Tibial nerve (tissue), 4 donors: ENCODE measurements at places on chromosomes 1 and 21.

- no peak for DNase-seq
These were observed at the start of gene SFN for GRCh38 chr1:26862781-26863684. Gene SFN (plus strand): TSS chr1:26863149. CDS start chr1:26863213, 64 bp downstream.

DNA sequence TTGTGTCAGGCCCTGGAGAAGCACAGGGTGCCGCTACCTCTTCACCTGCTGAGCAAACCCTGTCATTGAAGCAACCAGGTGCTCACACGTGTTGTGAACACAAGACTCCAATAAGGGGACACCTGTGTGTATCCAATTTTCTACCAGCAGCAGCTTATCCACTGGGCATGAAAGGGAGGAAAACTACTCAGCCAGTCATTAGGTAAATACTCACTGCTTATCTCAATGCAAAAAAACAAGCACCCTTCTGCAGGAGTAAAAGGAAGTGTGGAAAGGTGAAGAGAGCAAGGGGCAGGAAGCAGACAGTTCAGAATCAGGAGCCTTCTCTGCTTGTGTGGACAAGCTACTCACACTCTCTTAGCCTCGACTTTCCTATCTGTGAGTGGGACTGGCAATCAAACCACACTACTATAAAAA, 148.9 kb downstream of the ETS2 start:
- no peak for DNase-seq

DNA sequence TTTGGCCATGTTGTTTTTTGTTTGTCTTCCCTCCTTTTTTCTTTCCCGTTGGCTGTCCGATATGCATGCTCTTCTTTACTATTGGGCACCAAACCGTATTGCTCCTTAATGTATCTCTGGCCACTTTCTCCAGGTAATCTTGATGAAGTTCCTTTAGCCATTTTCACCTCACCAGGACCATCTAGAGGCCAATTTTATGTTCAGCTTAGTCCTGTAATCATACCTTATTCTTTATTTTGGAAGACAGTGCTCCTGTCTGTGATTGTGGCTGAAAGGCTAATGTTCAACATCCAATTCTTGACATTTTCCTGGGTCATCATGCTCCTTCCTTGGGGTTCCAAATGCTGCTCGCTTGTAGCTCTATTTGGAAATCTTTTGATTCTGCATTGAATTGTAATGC, 169.5 kb downstream of the S1PR1 start:
- no peak for DNase-seq

DNA sequence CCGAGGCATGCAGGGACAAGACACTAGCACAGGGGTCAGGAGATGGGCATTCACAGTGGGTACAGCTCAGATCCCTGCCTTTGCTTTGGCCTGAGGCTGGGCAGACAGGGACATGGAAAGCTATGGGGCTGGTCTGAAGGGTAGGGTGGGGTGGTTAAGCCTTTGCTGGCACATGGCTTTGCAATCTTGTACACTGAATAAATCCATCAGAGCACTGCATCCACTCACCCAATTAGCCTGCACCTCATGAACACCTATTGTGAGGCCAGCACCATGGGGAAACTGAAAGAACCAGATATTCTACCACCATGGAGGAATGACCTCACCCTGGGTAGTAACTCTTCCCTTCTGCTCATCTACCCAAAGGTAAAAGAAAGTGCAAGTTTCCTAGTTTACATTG, 199.6 kb upstream of the LMO4 start:
- DNase-seq = no peak

DNA sequence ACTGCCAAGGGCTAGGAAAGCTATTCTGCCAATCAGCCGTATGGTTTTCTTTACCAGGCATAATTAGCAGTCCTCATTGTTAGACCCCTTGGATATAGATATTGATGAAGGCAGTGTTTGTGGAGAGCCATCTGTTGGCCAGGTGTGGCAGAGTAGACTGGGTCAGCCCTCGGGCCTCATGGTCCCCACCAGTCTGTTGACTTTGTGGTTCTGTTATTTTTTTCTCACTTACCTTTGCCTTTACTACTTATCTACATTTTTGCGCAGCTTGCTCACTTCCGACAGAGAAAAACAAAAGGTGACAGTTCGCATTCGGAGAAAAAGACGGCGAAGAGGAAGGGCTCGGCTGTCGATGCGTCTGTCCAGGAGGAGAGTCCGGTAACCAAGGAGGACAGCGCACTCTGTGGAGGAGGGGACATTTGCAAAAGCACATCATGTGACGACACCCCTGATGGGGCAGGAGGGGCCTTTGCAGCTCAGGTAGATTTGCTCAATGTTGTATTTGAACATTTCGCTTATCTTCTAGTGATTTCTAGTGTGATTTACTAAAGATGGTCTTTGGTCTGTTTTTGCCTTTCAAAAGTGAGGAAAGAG, 2.3 kb downstream of the PCNT start:
- no peak for DNase-seq

DNA sequence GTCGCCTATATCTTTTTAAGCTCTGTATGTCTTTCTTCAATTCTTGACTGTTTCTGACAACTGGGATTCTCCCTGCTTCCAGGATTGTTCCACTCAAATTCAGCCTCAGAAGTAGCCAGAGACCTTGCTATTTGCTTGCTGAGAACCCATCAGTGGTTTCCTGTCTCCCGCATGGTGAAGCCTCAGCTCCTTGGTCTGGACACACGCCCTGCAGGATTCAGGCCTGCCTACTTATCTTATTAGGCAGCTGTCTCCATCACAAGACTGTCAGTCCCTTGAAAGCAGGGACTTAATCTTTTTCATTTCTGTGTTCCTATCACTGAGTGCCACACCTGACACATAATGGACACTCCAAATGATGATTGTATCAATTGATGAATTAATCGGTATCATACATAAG, 175.3 kb downstream of the PLPP3 start:
- DNase-seq = no peak

- DNase-seq = no peak
These were observed 240.5 kb downstream of the TGFB2 start for GRCh38 chr1:218585511-218586184.

DNA sequence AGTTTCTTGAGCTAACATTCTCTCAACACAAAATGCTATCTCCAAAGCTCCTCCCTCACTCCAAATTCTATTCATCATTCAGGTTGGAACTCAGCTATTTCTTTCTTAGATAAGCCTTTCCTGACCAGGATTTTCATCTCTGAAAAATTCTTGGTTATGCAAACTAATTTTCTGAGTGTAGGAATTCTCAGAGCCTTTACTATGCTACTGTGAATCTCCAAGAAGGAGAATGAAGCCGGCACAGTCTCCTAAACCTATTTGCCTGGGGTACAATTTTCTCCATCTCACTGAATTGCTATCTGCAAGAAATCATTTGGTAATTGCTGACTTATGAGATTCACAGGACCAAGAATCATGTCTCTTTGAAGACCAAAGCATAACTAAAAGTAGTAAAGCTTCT, 325.9 kb upstream of the ESRRG start:
- DNase-seq = no peak

DNA sequence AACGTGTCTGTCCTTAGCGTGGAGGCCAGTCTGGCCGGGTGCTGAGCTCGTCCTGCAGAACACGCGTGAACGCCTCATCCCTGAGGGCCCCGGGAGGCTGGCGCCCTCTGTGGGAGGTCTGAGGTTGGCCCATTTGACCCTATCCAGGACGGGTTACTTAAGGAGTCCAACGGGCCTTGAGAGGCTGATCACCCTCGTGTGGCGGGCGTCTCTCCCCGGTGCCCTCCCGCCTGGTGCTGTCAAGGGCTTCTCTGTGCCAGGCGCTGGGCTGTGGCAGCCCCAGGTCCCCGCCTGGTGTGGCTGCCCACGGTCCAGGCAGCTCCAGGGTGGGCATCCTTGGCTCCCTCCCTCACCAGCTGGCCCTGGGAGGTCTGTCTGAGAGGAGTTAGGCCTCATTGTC, 9.7 kb downstream of the SKI start:
- DNase-seq = no peak

DNA sequence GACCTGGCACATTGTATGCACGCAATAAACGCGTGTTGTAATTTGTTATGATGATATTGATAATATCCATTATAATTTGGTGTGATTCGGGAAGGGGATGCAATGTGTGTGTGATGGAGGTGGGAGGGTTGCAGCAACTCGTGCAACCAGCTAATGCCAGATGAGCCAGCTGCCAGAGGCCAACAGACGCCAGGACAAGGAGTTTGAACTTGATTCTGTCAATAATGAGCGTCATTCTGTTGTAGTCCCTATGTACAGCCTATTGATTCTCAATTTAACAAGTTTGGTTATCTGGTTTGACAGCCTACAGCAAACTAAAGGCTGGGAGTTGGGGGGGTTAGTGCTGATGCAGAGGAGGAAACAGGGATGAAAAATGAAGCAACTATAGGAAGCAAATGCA, 35.5 kb downstream of the TIAM1 start:
- no peak for DNase-seq

GRCh38 chr1:209094384-209094783, 489.1 kb upstream of the CAMK1G start:
- DNase-seq = no peak

GRCh38 chr1:179151908-179152682, 70.2 kb downstream of the TOR3A start:
- DNase-seq = no peak

GRCh38 chr1:181061891-181062835, 26.3 kb upstream of the IER5 start:
- DNase-seq = peak; percentile 8

DNA sequence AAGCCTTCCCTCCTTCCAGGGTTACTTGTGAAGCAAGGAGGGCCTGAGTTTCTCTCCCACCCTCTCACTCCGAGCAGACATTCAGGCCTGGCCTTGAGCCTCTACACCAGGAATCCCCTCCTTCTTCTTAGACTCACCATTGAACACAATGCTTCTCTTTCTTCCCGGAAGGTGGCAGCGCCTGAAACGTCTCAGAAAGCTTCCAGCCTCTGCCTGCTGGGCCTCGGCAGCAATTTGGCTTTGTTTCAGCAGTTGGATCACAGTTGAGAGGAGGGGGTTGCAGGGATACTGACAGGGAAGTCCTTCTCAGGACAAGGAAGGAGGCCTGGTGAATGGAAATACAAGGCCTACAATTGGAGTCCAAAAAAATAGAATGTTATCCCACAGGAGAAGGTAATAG, 6.3 kb downstream of the CLDN8 start:
- DNase-seq = no peak

- DNase-seq = no peak
These were observed 124.7 kb upstream of the BRINP3 start for GRCh38 chr1:190602325-190602724.

- DNase-seq = no peak
These were observed 2.2 kb upstream of the KRTAP10-12 start for GRCh38 chr21:44694776-44695175.

GRCh38 chr1:27726173-27727044, 648 bp downstream of the FAM76A start:
- peak; percentile 15 for DNase-seq

GRCh38 chr1:159201642-159202041, 3.0 kb upstream of the ACKR1 start:
- no peak for DNase-seq
